ENCODE measurements at places on chromosomes 13 and 19.
A peak's percentile ranks its signal among the peaks of the same experiment; 100 is the strongest.

GRCh38 chr13:108227651-108228272 lies 9.6 kb downstream of the ABHD13 start:
- DNase-seq = no peak

GRCh38 chr13:25920931-25921330 lies 130.9 kb downstream of the SHISA2 start:
- DNase-seq = no peak

- no peak for DNase-seq
These were observed 1.6 kb upstream of the MRI1 start for GRCh38 chr19:13762635-13763235.

- no peak for DNase-seq
These were observed 25.3 kb downstream of the RAP2A start for GRCh38 chr13:97459215-97459777.

GRCh38 chr19:42683917-42684513 lies 56.3 kb downstream of the PSG3 start:
- DNase-seq = peak; percentile 7

- no peak for DNase-seq
These were observed 2.0 kb downstream of the SPRY2 start for GRCh38 chr13:80338781-80339562.

DNA sequence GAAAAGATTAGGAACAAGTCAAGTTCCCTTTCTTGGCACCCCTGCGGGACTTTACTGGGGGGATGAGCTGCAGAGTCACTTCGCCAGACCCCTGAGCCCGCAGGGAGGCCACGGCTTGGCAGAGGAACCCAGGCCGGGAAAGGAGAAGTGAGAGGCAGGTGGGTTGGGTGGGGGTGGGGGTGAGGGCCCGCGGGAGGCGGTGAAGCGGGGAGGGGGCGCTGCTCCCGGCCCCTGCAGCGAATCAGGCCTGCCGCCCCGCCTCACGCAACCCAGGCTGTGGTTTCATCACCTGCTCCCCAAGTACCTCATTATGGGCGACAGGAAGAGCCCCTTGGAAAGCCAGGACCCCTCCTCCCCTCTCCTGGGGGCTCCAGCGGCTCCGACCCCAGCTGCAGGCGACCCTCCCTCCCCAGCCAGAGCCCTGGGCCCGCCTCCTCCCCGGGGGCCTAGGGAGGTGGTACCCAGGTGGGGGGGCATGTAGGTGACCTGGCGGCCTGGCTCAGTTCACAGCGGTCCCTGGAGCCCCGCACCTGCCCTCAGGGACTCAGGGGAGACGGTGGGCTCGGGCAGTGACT lies 9.5 kb downstream of the MEF2B start:
- no peak for DNase-seq

GRCh38 chr13:91618315-91618714 lies 219.9 kb downstream of the GPC5 start:
- no peak for DNase-seq

DNA sequence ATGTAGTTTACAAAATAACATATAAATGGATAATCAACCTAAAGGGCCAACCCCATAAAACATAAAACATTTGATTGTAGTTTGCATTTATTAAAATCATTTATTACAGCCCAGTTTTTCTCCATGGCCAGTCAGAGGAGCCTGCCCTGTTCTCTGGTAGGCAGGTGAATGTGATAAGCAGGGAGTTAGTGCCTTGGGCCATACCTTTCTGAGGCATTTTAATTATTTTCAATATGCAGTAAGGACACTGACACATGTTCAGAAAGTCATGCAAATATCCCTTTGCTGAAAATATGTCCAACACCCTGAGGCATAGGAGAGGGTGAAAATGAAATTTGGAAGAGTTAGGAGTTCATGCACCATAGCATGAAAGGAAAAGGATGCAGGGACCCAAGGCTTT lies 242.6 kb upstream of the EDNRB start:
- no peak for DNase-seq
